Parietal lobe (tissue), 2 donors: ENCODE measurements at places on chromosomes 7 and 10. TPM values are rescaled to one million over a fixed set of nuclear protein-coding genes. Genes with fewer than 3 reads are reported as not detected.

Gene ANKRD26
- total RNA-seq, result 31.9 TPM

Gene VIPR2
- 0.63 TPM for total RNA-seq

Gene SKIDA1
- 9.4 TPM for total RNA-seq

Gene CCDC3
- total RNA-seq, result 13.8 TPM

Gene TAS2R5
- total RNA-seq, result 13.5 TPM

Gene GBX1
- total RNA-seq, result not detected

Gene SPAM1
- not detected for total RNA-seq

Gene SH2D4B
- 1.6 TPM for total RNA-seq
